T-helper 2 cell (primary cell): ENCODE measurements at places on chromosomes 1 and 21.

- DNase-seq = no peak
Observed at GRCh38 chr1:153773096-153773921, 1.9 kb upstream of the SLC27A3 start.

- peak; percentile 26 for DNase-seq
Observed at GRCh38 chr1:201882665-201883132, 6.0 kb upstream of the SHISA4 start.

GRCh38 chr1:201461645-201462441, 7.1 kb downstream of the PHLDA3 start:
- no peak for DNase-seq

GRCh38 chr1:67300561-67300960, 7.1 kb upstream of the IL12RB2 start:
- DNase-seq = no peak

DNA sequence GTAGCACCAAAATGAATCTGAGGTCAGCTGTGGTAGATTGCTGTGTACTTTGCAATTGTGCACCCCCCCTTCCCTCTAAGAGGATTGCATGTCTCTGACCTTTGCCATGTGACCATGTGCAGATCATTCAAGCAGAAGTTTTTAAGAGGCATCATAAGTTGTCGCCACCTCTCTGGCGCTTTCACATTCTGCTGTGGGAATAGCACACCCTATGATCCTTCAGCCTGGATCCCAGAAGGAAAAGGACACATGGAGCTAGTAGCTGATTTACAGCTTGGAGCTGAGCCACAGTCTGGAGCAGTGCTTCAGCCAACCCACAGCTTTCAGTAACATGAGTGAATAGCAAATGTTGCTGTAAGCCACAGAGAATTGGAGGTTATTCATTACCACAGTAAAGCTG, 158.5 kb downstream of the TSEN15 start:
- DNase-seq = no peak

DNA sequence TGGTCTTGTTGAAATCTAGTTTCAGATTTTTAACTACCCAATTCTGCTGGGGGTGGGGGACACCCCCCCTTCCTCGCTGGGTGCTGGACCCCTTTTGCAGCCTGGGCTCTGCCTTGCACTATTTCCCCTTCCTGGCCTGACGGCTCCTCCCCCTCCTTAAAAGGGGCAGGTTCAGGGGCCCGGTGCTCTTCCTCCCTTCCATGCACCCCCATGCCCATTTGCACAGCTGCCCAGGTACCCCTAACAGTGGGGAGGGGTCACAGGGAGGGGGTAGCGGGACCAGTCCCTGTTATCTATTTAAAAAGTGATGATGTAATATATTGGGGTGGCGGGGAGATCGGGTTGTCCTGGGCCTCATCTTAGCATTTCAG, 15.3 kb downstream of the ZBTB7B start:
- DNase-seq = no peak

DNA sequence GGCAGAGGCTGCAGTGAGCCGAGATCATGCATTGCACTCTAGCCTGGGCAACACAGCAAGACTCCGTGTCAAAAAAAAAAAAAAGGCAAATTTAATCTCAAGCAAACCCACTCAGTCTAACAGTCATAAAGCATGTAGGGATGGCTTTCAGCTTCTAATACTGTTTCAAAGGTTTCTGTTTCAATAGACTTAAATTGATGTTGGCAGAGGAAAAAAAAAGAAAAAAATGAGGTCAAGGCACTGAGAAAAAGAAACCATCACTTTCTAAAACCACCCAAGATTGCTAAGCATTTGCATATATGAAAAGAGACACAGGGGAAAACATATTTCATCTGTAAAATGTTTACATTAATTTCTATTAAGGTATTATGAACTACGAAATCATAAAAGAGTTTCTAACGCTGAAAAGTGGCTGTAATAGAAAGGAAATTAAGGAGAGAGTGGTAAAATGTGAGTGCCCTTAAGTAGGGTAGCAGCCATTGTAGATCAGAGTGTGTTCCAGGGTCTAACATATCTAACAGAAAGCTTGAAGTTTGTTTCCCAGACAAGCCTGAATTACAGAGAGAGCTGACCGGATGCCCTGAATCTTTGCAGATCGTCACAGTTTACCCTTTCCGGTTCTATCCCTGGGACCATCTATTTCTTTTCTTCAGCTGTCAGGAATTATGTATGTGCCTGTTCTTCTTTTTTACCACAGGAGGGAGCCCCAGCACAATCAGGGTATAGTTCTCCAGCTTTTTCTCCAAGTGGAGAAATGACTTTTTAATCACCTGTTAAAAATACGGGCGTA, 70.0 kb downstream of the PLD5 start:
- no peak for DNase-seq

GRCh38 chr21:19832551-19832950, 1165.7 kb upstream of the NCAM2 start:
- DNase-seq = no peak

DNA sequence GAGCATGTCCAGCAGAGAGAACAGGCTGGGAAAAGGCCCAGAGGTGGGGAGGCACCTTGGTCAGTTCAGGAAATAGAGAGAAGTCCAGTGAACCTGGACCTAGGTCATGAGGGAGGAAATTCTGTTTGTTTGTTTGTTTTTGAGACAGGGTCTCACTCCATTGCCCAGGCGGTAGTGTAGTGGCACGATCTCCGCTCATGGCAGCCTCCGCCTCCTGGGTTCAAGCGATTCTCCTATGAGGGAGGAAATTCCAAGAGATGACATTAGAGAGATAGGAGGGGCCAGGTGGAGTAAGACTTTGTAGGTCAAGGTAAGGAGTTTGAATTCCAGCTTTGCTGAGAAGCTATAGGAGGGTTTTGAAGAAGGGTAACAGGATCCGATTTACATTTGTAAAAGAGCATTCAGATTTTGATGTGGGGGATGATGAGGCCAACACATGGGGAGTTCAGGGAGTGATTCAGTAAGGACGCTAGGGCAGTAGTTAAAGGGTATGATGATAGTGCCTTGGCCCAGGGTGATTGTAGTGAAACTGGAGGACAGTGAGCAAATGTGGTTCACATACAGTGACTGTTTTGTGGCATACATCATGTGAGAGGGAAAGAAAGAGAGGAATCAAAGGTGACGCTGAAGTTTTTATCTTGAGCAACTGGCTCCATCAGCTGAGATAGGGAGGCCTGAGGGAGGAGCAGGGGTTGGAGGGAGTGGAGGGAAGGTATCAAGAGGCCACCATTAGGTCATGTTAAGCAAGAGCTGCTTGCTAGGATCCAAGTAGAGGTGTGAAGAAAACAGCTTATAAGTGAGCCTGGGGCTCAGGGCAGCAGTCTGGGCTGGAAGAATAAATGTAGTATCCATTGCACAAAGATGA, 8.3 kb upstream of the TRABD2B start:
- no peak for DNase-seq

GRCh38 chr1:196344453-196344852, 263.8 kb downstream of the KCNT2 start:
- no peak for DNase-seq

GRCh38 chr1:30953685-30954084, 45.1 kb upstream of the SDC3 start:
- no peak for DNase-seq

DNA sequence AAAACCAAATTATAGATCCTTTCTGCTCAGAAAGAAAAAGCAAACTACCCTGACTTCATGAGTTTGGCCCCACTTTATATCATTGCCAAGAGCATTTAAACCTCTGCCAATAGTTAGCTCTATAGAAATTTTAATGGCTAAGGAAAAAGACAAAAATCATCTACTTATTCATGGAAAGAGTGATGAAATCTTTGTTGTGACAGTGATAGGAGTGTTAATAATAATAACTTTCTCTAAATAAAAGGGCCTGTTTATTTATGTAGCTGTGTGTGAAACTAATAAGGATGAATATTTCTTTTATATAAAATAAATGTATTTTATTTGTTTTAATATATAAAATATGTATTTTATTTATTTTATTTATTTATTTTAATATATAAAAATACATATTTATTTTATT, 6.4 kb downstream of the CHODL start:
- DNase-seq = no peak

- no peak for DNase-seq
Observed at GRCh38 chr21:27021046-27021445, 54.2 kb upstream of the ADAMTS5 start.

- no peak for DNase-seq
Observed at GRCh38 chr1:174090471-174090870, 68.3 kb upstream of the RC3H1 start.

DNA sequence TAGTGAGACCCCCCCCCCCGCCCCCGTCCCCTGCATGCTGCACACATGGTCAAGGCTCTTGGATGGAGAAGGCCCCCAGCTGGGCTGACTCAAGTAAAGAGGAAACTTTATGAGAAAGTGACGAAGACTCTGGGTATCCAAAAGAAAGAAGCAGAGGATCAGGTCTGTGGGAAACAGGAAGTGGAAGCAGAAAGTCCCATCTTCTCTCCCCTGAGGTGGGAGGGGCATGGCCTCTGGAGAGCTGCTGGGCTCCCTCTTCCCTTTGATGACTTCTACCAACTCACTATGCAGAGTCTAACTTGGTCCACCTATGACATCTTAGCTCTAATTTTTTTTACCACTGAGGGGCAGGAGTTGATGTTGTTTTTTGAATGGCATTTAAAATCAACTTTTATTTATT, 42.7 kb upstream of the LIN9 start:
- no peak for DNase-seq
